CD4-positive, CD25-positive, alpha-beta regulatory T cell (primary cell): ENCODE measurements at places on chromosomes 16 and 17.

DNA sequence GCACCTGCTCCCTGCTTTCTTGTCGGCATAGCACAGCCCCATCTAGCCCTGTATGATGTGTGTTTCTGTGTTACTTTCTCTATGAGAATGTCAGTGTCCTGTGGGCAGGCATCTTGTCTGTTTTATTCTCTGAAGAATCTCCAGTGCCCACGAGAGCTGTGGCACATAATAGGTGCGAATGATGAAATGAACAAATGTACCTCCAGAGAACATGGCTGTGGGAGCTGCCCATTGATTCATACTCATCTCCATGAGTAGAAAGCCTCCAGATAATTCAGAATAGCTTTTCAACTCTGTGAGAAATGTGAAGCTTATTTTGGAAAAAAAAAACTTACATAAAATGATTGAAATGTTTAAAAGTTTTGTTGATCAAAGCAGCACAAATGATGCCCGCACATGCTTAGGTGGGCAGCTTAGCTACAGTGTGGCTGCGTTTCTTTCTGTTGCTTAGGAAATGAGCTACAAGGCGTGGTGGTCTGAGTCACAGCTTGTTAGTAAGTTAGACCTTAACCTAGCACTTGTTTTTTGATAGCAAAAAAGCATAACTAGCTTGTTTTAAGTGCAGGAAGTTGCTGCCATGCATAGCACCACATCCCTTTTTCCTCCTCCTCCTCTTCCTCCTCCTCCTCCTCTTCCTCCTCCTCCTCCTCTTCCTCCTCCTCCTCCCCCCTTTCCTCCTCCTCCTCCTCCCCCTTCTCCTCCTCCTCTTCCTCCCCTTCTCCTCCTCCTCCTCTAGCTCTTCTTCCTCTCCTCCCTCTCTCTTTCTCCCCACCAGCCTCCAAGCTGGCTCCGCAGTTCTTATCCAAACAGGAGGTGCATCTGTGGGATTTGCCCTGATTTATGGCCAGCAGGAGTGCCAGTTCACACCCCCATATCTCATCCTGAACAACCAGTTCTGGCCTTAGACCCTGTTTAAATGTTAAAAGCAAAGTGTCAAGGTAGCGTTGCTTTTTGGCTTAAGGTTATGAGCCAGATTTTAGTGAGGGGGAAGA, 221.5 kb downstream of the IRF8 start:
- DNase-seq = no peak

DNA sequence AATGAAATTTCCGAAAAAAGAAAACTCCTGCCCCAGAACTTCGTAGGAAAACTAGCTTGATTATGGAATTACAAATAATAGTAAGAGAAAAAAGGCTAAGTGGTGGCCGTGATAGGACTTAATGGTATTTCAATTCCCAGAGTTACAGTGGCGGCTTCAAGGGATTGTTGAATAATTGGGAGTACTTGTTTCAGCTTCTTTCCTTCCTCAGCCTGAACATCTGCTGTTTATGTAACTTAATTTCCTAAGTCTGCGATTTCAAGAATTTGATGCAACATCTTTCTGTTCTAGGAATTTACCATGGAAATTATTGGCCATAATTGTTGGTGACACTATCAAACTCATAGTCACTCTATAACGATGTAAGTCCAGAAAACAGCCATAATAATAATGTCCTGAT, 684 bp upstream of the APPBP2 start:
- no peak for DNase-seq

- DNase-seq = no peak
Measured at GRCh38 chr16:74775255-74775654, 635 bp upstream of the FA2H start.

DNA sequence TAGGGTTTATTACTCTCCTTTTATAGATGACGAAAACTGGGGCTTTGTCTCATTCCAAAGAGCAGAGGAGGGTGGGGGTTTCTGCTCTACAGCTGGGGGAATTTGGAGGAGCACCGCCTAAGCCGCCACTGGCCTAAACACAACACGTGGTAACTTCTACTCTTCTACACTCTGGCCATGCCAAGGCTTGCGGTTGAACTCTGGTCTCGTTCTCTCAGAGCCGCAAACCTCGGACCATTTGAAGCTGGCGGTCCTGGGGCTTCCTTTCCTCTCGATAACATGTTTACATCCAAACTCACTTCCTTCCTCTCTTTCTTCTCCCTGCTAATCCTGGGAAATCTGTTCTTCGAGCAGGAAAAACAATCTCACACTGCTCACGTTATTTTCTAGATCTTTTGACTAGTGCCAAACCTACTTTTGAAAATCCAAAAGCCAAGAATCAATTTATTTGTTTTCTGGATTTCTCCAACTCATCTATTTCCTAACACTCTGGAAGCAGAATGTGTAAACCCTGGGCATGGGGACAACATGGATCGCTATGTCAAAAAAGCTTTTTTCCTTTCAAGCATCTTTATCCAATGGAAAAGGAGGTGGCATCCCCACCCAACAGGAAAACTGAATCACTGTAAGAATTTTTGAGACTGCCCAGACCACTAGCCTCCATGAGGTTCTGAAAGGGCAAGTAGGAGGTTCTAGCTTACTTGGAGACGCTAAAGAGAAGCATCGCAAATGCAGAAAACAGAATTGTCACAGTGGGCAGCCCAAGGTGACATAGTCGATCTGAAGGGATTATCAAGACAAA, 13.6 kb upstream of the EEF2K start:
- DNase-seq = peak; percentile 90
